Neuronal stem cell (in vitro differentiated cells): ENCODE measurements at places on chromosomes 7 and 10.

DNA sequence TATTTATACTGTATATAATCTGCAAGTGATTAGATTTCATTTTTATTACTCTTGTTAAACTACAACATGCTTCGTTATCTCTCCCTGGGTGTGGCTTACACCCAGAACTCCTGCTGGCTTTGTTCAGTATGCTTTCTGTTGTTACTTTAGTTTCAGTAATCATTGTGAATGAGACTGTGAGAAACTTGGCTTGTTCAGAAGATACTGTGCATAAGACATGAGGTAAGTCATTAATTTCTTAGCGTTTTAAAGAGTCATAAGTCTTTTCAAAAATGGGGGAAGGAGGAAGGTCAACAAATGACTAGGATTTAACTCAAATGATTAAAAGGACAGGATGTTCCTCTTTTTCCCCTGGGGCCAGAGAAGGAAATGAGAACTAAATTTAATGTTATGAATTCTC is 11.6 kb upstream of the ADD3 start:
- no peak for DNase-seq

DNA sequence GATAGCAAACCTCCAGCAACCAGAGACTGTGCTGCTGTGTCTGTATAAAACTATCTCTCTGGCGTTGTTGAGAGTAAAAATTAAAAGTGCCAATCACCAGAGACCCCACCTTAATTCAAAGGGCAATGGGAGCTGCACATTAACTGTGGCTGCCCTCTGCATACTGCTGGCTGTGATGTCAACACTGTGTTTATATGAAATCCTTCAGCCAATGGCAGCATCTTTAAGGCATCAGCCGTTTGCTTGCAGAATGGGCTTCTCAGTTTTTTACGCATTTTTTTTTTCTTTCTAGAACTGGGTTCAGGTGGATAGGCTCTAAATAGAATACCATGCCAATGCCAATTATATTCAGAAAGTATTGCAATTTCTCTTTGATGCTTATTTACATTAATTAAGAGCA is 47.7 kb downstream of the CHN2 start:
- DNase-seq = no peak

GRCh38 chr7:77797734-77798393 is 370 bp downstream of the TMEM60 start:
- DNase-seq = no peak

GRCh38 chr10:15710455-15710854 is 9.3 kb downstream of the ITGA8 start:
- no peak for DNase-seq

DNA sequence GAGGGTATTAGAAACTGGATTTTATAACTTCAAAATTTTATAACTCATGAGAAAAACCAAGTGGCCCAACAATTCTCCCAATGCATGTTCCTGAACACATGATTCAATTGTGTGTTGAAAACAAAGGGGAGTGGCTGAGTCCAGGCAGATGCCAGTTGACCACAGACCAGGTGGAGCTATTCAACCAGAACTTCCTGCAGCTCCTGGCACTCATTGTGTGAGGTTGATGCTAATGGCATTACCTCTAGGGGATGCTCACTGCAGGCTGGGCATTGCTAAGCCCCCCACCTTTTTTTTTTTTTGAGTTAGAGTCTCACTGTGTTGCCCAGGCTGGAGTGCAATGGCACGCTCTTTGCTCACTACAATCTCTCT is 20.3 kb downstream of the MYOF start:
- DNase-seq = no peak

DNA sequence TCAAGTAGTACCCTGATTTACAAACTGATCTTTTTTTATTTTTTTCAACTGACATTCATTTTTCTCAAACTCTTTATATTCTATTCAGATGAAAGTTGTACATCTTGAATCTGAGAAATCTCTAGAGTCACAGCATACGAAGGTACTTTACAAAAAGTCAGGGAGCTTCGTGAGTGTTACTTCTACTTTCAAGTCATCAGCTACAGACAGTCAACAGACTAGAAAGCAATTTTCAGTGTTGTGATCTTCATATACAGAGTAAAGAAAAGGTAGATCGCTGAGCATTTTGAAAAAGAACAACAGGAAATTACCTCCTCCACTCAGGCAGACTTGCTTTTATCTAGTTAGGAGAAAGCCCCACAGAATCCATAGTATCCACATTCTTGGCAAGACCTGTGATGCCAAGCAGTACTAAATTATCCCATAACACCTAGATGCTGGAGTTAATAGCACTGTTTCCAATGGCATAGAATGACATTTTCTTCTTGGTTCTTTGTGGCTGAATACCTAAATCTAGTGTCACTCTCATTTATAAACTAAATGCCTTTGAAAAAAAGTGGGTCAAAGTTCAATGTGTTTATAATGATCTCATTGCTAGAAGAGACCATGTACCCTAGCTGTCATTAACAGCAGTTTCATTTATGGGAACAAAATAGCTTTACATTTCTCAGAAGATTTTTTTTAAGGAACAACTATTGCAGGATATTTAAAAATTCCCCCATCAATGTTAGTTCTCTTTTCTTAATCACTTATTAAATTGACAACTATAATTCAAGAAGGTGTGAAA is 12.0 kb upstream of the ZNF800 start:
- no peak for DNase-seq

DNA sequence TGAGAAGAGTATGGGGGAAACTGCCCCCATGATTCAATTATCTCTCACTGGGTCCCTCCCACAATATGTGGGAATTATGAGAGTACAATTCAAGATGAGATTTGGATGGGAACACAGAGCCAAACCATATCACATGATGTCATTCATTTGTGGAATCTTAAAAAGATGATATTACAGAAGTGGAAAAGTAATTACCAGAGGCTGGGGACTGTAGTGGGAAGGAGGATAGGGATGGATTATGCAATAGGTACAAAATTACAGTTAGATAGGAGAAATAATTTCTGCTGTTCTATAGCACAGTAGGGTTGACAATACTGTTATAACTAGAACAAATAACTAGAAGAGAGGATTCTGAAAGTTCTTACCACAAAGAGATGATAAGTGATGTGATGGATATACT is 141.4 kb downstream of the VPS50 start:
- no peak for DNase-seq

DNA sequence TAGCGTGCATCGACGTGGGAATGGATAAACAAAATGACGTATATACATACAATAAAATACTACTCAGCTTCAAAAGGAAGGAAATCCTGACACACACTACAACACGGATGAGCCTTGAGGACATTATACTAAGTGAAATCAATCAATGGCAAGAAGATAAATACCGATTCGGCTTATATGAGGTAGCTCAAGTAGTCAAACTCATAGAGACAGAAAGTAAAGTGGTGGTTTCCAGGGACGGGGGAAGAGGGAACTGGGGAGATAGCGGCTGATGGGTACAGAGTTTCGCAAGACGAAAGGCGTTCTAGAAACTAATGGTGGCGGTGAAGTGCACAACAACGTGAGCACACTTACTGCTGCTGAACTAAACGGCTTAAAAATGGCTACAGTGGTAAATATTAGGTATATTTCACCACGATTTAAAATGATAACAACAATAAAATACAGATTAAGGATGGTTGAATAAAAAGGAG is 516.7 kb downstream of the PARD3 start:
- DNase-seq = no peak

GRCh38 chr7:5494683-5495561 is 71.3 kb upstream of the TNRC18 start:
- peak; percentile 69 for DNase-seq

- no peak for DNase-seq
Measured at GRCh38 chr7:139355320-139355719, 4.4 kb upstream of the LUC7L2 start.

GRCh38 chr10:122368502-122369254 is 5.8 kb upstream of the PLEKHA1 start:
- no peak for DNase-seq

- no peak for DNase-seq
Measured at GRCh38 chr10:121690152-121690848, 92.1 kb upstream of the FGFR2 start.

GRCh38 chr7:22882106-22882505 is 59.5 kb upstream of the TOMM7 start:
- DNase-seq = no peak

GRCh38 chr10:110863956-110864355 is 7.8 kb upstream of the PDCD4 start:
- DNase-seq = no peak

GRCh38 chr10:120396228-120396627 is 60.8 kb upstream of the PLPP4 start:
- DNase-seq = no peak

GRCh38 chr10:115566867-115567266 is 473.7 kb downstream of the ATRNL1 start:
- DNase-seq = no peak

DNA sequence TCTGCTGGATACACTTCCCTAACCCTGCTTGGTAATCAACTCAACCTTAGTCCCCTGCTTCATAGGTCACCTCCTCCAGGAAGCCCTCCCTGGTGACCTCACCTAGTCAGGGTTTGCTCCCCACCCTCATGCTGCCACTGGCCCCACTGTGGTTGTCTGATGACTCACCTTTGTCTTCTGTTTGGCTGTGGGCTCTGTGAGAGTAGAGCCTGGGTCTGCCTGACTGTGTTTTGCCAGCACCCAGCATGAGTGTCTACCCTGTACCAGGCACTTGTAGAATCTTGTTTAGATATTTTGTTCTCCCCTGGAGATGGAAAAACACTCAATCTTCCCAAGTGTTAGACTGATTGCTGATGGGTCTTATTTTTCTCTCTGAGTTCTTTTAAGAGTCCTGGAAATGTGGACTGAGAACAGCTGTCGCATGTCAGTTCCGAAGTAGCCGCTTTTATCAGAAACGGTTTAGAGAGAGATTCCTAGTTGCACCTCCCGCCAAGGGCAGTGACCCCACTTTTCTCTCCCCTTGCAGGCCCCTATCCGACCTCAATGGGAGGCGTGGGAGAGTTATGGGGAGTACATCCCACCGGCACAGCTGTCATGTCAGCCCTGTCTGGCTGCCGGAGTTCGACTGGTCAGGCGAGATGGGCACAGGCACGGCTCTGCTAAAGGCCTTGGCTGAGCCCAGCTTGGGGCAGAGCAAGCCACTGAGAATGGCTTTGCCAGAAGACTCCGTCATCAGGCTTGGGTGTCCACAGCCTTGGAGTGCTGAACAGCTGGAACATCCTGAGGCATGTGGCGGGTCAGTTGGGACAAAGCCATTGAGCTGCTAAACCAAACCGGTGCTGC is 134.3 kb downstream of the GRK5 start:
- no peak for DNase-seq

DNA sequence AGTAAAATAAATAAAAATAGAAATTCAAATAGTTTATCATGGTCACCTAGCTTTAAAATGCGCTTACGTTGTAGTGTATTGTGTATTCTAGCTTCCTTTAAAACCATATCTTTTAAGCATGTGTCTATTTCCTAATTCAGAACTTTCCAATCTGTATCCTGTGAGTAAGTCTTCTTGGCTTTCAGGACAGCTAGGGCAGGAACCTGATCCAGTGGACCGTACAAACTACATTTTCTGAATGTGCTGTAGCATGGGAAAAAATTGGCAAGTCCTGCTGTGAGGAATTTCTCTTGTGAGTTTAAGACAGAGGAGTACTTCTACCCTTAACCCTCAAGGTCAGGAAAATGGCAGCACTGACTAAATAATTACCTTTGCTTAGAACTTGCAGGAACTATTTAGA is 12.1 kb downstream of the OPN1SW start:
- DNase-seq = no peak

- peak; percentile 40 for DNase-seq
Measured at GRCh38 chr10:31320550-31321211, 1.7 kb downstream of the ZEB1 start.

GRCh38 chr7:20288036-20288435 is 42.7 kb upstream of the ITGB8 start:
- no peak for DNase-seq

GRCh38 chr7:118109607-118110006 is 74.4 kb upstream of the LSM8 start:
- DNase-seq = no peak

- no peak for DNase-seq
Measured at GRCh38 chr10:44309939-44310761, 74.7 kb downstream of the CXCL12 start.

- DNase-seq = no peak
Measured at GRCh38 chr10:79437111-79437814, 8.2 kb downstream of the ZCCHC24 start.

DNA sequence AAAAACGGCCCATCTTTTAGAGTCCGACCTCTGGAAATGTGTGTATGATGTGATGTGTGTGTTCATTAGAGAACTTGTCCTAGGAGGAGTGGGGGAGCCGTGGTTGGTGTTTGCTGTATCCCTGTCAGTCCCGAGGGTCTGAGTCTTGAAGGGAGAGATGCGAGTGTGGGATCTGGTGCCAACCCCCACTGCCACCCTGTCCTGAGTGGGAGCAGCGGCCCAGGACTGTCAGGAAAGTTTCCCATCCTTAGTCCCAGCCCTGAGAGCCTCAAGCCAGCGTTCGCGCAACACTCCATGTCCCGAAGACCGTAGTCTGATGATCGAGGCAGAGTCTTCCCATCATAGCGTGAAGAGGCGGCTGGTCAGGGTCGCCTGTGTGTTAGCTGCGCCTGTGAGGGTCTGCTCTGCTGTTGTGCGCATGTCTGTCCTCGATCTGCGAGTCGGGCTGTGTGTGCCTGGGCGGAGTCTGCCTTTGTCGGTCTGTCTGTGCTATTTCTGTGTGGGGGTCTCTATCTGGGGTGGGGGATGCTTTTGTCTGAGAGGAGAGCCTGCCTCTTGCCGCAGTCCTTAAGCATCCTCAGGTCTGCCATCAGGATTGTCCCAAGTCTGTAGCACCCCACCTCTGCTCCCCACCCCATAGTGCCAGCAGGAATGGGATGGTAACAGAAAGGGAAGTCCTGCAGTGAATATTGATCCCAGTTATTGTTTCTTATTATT is 514 bp upstream of the CHAT start:
- DNase-seq = no peak

GRCh38 chr7:39686261-39686924 is 63.0 kb downstream of the RALA start:
- no peak for DNase-seq

DNA sequence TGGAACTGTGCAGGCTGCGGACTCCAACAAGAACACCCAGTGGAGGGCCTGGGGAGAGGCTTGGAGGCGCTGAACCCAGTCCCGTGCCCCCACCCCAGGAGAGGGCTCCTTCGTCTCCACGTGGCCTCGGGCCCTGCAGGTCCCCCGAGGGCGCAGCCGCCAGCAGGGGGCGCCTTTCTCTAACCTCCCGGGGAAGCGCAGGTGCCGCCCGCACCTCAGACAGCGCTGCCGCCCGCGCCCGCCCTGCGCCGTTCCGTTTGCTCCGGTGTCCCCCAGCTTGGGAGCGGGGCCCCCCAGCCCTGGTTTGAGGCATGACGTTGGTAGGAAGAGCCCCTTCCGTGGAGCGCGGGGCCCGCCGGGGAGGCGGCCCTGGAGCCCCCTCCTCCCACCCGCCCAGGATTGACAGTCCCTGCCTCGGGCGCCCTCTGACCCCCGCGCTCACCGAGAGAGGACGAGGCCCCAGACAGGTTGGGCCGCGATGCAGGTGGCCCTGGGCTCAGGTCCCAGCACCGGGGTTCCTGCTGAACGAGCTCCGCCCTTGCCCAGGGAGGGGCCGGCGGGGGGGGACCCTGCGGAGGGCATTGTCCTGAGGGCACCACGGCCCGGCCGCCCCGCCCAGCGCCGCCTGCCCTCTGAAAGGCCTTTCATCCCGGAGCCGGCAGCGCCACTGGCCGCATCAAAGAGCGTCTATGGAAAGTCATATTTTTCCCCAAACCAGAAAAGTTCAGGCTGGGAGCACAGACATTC is 42.8 kb downstream of the FOXL3 start:
- DNase-seq = peak; percentile 72
